Activated naive CD4-positive, alpha-beta T cell treated with anti-CD3 and anti-CD28 coated beads, Interleukin-2, amount 50 U/mL, for 72 hours (primary cell): ENCODE measurements at places on chromosomes 12 and 14. TPM values are rescaled to one million over a fixed set of nuclear protein-coding genes. Genes with fewer than 3 reads are reported as not detected.

KRT71 gene
- not detected for total RNA-seq

PPP1R36 gene
- total RNA-seq, result not detected

IRAK3 gene
- total RNA-seq, result 0.66 TPM

PSMB5 gene
- 180 TPM for total RNA-seq

TEP1 gene
- 69.8 TPM for total RNA-seq

SRRM4 gene
- not detected for total RNA-seq

GLIPR1L1 gene
- not detected for total RNA-seq

MIA2 gene
- 19.0 TPM for total RNA-seq

- DNase-seq, result no peak
Measured at GRCh38 chr12:114743289-114743688, 59.3 kb upstream of the TBX3 start.

DNA sequence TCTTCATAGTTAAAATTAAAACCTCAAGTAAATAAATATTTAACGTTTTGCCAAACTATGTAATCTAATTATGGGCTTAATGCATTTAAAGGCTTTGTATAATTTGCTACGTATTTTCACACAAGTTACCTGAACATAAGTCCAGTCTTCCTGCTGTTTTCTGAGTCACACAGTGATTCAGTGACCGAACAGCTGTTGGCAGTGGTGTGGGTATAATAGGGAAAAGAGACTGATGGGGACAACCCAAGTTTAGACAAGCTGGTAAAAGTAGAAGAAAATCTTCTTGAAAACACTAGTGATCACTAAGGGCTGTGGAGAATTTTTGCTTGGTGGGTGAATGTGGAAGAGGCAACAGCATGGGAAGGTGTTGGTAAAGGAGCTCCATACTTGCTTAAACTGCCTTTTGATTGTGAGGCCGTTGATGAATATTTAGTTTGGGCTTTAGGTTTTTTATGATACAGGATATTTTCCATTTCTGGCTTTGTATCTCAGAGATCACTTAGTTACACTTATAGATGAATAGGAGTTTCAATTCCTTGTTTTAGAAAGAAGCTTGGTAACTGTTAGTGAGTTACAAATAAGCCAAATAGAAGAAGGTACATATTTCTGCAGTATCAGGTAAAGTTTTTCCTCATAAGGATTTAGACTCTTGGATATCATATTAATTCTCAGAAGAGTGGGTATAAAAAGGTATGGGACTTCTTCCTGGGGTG, 23.9 kb downstream of the LRRK2 start:
- DNase-seq, result no peak

- DNase-seq, result no peak
Measured at GRCh38 chr14:38915125-38915524, 187.9 kb downstream of the SEC23A start.

DNA sequence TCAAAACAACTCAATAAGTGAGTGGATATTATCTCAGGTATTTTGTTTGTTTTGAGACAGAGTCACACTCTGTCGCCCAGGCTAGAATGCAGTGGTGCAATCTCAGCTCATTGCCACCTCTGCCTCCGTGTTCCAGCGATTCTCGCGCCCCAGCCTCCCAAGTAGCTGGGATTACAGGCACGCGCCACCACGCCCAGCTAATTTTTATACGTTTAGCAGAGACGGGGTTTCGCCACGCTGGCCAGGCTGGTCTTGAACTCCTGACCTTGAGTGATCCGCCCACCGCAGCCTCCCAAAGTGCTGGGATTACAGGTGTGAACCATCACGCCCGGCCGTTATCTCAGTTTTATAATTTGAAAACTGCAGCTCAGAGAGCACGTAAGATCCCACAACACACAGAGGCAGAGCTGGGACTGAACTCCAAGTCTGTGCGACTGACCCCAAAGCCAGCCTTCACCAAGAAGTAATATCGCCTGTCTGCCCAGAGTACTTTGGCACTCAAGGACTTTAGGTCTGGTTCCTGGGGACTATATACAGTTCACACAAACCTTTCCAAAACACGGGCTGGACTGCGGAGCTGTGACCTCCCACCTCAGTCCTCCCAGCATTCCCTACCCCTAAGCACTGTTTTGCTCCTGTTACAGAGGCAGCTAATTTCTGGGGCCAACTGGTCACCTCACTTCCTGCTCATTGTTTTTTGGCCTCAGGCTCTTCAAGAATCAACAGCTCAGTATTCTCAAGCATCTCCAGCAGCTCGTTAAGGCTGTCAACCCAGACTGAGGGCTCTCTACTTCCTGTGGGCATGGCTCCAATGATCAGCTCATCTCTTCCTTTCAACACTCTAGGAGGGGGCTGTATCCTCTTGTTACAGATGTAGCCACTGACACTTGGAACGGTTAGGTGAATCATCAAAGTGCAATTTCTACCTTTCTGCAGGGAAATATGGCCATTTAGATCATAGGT, 22.5 kb downstream of the TESC start:
- DNase-seq, result no peak

DNA sequence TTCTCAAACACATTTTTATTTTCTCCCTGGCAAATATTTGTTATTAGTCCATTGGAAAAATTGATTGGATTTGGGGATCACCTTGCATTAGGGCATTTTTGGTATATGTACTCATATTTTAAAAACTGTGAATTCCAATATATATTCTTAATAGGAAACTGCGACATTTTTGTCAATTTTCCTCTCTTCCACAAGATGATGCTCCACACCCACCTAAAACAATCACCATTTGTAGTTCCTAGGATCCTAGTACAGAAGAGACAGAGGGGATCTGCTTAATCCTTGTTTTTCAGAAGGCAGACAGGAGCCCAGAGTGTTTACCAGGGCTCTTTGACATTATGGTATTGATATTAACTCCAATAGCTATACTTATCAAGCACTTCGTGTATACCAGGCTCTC, 22.8 kb upstream of the OASL start:
- no peak for DNase-seq

DNA sequence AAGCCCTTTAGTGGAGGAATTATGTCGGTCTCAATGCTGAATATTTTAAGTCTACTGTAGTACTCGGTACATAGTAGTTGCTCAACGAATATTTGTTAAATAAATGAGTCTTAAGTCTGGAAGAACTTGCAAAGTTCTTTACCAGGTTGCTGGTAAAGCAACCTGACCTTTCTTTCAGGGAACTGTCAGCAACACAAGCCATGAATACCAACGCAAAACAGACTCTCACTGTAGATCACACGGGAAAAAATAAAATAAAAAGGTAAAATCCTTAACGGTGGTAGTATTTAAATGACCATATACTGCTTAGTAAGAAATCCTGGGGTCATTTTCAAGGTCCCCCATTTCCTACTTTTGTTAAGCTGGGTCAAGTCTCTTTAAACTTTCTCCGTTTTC, 447 bp upstream of the NUBPL start:
- no peak for DNase-seq

GRCh38 chr12:1773937-1774655, 46.3 kb upstream of the LRTM2 start:
- DNase-seq, result no peak

GRCh38 chr12:5267603-5268423, 164.1 kb upstream of the NTF3 start:
- DNase-seq, result no peak

DNA sequence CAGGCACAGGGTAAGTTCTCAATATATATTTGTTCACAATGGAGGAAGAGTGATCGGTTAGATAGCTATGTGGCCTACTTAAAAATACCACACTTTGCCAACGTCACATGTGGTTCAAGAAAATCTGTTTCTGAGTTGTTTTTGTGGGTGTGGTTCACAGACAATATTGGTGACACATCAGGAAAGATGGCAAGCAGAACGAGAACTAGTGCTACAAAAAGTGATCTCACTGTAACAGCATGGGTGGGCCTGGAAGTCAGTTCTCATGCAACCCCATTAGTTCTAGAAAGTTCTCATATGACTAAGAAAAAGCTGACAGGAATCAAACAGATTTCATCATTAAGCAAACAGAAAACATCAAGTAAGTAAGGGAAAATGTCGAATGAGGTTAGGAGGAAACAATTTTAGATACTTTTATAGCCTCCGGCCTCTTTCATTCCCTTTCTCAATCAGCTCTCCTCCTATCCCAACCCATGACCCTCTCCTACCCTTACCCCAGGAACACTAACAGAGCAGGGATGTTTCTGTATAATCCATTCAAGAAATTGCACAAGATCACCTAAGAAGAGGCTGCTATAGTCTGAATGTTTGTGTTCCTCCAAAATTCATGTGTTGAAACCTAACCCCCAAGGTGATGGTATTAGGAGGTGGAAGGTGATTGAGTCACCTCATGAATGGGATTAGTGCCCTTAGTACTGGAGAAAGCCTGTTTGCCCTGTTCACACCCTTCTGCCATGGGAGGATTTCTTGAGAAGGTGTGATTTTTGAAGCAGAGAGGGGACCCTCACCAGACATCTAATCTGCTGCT, 15.5 kb upstream of the NTN4 start:
- no peak for DNase-seq

GRCh38 chr12:126706300-126706699, 1560.7 kb upstream of the TMEM132C start:
- no peak for DNase-seq

DNA sequence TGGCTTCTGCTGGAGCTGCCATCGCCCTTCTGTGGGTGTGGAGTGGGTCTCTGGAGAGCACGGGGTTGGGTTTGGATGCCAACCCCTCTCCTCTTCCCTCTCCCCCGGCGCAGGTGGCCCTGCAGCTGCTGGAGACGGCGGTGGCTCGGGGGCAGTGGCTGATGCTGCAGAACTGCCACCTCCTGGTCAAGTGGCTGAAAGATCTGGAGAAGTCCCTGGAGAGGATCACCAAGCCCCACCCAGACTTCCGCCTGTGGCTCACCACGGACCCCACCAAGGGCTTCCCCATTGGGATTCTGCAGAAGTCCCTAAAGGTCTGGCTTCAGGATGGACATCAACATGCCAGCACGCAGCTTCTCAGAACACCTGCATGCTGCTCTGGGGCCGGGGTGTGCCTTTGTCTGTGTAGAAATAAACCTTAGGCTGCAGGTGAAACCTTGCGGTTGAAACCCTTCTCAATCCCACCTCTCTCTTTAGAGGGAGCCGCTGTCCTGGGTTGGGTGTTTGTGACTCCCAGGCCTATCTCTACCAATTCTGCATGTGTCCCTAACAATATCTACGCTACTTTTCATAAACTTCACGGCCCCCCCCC, 44.3 kb downstream of the CCDC92 start:
- DNase-seq, result no peak

DNA sequence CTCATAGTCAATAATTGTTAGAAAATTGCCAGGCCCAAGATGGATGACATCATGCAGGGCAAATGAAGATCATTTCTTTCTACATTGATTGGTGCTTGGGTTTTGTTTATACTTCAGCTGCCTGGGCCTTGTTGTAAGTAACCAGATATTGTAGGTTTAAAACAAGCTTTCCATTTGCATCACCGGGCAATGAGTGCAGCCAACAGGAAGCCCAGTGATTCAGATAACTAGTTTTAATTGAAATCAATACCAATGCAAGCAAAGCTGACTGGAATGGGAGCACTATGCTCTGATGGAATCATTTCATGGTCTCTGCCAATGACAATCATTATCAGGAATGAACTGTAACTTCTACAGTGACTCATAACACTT, 279.3 kb downstream of the DUSP6 start:
- no peak for DNase-seq

- DNase-seq, result peak; percentile 23
Measured at GRCh38 chr12:106248846-106249371, 1.1 kb upstream of the CKAP4 start.

- no peak for DNase-seq
Measured at GRCh38 chr14:66975251-66975650, 214.0 kb upstream of the GARIN2 start.

DNA sequence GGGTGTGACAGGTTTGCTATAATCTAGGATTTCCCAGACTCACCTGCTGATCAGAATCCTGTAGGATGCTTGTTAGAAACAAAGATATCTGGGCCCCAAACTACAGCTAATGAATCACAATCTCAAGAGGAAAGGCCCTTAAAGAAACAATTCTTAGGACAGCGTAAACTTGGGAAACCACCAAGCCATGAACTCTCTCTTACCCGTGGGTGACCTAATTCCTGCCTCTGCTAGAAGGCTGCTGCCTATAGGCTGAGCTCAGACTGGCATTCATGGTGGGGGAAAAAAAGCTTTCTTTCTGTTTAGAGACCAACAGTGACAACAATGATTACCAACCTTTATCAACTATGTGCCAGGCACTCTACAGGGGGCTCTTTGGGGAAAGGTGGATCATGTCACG, 213.9 kb upstream of the FKBP4 start:
- DNase-seq, result no peak

DNA sequence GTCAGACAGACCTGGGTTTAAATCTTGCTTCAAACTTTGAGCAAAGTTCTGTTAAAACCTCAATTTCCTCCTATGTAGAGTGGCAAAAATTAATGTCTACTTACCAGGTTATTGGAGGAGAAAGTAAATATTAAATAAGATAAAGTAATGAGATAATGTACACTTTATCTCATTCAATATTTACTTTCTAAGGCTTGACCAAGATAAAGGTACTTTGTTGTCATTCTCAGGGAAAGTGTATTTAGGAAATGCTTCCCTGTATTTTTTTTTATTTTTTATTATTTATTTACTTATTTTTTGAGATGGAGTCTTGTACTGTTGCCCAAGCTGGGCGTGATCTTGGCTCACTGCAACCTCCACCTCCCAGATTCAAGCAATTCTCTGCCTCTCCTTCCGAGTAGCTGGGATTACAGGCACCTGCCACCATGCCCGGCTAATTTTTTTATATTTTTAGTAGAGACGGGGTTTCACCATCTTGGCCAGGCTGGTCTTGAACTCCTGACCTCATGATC, 4.7 kb downstream of the FAM161B start:
- DNase-seq, result no peak

DNA sequence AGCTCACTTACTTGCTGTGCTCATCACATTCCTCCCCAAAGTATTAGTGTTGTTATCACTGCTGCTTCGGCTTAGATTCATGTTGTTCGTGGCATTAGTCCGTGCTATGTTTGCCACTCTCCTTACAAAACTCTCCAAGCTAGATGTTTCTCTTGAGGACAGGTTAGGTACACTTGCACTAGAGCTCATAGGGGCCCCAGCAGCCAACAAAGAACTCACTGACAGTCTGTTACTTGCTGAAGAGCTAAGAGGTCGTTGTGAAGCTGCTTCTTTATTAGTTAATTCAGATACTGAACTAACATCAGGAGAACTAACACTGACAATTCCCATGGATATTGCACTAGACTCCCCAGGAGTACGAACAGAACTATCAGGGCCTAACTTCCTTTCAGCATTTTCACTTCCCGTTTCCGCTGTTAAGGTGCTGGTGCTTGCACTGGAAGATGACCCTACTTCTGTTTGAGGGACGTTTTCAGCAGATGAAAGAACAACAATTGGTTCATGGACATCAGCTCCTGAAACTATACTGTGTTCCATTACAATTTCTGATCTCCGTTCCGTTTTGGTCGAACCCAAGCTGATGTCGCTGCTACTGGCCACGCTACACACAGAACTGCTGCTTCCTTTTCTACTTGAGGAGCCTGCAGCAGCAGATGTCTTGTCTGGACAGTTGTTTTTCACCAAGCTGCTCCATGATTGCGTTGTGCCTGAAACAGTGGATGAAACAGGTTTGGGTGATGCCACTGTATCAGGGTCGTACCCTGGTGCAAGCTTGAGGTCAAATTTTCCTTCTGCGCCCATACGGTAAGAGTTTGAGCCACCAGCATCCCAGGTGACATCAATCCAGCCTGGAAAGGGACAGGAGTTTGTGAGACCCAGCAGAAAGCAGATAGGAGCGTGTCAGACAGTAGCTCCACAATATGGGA, 78.7 kb downstream of the HECTD1 start:
- DNase-seq, result no peak

- DNase-seq, result no peak
Measured at GRCh38 chr12:13195250-13195649, 1.3 kb upstream of the EMP1 start.
